Stimulated activated CD4-positive, alpha-beta T cell treated with anti-CD3 and anti-CD28 coated beads, Interleukin-4, amount 100 ng/mL, for 24 hours (primary cell): ENCODE measurements at places on chromosomes 3 and 15.

GRCh38 chr3:79005084-79005483, 762.7 kb downstream of the ROBO1 start:
- DNase-seq = no peak

- no peak for DNase-seq
These were observed 59.8 kb upstream of the FGD5 start for GRCh38 chr3:14758959-14759358.

DNA sequence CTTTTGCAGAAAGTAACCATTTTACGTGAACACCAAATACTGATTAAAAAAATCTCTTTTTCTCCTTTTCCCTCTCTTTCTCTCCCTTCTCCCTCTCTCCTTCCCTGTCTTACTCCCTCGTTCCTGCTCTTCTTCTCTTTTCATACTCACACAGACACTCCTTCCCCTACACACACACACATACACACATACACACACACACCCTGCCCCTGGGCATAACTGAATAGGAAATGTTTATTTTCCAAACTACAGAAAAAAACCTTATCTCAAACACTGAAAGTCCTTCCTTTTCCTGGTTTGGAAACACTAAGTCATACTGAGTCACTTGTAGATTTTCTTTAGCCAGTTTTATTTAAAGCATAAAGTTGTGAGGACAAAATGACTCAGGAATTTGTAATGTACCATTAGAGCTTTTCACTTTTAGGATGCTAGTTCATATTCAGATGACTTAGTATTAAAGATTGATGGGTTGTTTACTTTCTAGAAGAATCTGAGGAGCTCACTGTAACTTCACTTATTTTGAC, 62.4 kb downstream of the MBNL1 start:
- DNase-seq = no peak

DNA sequence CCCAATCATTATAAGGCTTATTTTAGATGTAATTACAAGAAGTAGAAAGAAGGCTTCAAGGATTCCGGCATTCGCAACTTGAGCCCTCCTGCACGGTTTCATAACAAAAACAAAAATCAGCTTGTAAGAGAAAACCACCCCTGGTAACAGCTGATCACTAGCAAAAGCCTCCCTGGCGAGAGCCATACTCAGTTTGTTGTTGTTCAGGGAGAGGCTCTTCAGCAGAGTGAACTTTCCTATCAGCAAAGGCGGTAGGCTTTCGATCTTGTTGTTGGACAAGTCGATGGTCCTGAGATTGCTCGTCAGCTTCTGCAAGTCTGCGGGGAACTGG, 710 bp downstream of the LRRC57 start:
- no peak for DNase-seq

DNA sequence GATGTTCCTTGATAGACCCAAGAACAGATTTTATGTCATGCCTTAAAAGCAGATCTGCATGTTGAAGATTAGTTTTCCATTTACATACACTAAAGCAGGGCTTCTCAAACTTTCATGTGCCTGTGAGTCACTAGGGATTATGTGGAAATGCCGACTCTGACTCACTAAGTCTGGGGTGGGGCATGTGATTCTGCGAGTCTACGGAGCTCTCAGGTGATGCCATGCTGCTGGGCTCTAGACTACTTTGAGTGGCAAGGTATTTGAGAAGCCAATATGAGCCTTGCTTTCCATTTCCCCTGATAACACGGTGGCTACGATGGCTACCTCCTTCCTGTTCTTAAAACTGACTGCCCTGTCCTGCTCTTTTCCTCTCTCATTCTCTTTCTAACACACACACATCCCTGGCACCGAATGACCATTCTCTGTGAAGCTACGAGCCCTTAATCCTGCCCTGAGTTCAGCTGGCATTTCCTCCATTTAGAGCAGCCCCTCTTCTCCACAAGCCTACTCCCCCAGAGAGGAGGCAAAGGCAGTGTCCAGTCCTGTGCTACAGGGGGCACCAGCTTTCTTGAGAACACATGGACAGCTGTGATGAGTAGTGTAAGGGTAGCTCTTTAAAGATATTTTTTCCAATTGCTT, 39.7 kb upstream of the PYGO1 start:
- DNase-seq = no peak

- no peak for DNase-seq
These were observed 7.1 kb downstream of the SEMA3F start for GRCh38 chr3:50162034-50162883.

DNA sequence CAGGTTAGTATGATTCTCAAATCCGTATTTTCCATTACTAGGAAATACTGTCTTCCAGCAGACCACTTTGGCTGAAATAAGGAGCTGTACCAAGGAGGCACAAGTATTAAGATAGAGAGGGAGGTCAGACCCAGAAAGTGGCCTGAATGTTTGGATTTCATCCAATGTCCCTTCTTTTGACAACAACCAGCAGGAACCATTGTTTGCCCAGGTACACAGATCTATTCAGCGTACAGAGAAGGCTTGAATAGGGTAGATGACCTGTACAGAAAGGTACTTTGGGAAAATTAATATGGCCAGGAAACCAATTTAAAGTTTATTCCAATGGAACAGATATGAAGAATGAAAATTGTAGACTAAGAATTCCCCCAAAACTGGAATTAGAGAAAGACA, 12.6 kb downstream of the MTHFS start:
- DNase-seq = no peak

DNA sequence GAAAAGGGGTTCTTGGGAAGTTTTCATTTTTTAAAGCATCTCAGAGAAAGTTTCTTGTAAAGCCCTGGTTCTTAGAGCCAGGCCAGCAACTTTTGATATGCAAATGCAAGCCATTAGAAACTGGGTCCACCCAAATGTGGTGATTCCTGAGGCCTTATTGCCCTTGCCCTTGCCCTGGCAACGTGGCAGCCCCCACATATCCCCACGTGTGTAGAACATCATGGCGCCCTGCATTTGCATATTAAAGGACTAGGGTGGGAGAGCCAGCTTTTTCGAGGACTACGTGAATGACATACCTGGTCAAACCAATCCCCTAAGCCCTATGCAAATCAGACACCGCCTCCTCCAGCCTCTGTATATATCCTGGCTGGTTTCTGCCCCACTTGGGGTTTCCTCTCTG, 314.9 kb upstream of the NECTIN3 start:
- DNase-seq = no peak
